ENCODE measurements at places on chromosomes 4 and X. TPM values are rescaled to one million over a fixed set of nuclear protein-coding genes. Genes with fewer than 3 reads are reported as not detected.

DNA sequence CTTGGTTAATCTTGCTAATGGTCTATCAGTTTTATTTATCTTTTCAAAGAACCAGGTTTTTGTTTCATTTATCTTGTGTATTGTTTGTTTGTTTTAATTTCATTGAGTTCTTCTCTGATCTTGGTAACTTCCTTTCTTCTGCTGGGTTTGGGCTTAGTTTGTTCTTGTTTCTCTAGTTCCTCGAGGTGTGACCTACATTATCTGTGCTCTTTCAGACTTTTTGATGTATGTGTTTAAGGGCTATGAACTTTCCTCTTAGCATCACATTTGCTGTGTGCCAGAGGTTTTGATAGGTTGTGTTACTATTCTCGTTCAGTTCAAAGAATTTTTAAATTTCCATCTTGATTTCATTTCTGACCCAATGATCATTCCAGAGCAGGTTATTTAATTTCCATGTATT, 365.4 kb upstream of the GATB start:
- DNase-seq = no peak

DNA sequence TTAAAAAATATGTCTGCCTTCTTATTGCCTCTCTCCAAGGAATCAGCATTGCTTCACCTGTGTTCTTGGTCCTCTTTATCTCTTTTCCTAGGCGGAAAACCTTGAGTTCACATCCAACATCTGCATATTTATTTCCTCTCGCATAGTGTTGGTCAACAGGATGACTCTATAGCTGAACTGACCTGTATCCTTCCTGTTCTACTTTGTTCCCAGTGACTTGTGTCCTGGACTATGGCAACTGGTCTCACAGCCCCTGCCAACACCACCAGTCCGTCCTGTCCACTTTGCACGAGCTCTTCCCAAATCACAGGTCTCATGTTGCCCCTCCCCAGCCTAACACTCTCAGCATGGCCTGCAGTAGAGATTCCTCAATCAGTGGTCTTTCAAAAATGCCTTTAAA, 2.0 kb downstream of the DIPK2B start:
- no peak for DNase-seq

DNA sequence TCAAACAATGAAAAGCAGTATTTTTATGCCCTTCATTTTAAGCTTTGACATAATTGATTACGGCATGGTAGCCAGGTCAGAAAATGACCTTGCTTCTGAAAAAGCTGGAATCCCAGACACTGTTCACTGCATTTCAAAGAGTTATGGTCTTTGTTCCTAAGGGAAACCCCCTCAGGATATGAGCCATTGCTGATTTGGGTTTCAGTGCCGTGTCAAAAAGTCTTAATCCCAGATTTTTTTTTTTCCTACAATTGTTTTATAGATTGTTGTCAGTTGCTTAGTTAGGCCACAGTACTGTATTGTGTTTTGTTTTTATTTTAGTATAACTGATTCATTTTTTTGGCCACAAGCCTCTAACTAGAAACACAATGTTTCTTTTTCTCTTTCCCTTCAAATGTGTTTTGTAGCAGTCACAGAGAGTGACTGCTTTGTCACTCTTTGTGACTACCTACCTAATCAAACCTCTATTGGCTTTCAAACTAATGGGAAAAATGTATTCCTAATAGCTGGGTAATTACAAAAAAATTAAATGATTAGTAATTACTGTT, 10.3 kb downstream of the WDR44 start:
- no peak for DNase-seq

DNA sequence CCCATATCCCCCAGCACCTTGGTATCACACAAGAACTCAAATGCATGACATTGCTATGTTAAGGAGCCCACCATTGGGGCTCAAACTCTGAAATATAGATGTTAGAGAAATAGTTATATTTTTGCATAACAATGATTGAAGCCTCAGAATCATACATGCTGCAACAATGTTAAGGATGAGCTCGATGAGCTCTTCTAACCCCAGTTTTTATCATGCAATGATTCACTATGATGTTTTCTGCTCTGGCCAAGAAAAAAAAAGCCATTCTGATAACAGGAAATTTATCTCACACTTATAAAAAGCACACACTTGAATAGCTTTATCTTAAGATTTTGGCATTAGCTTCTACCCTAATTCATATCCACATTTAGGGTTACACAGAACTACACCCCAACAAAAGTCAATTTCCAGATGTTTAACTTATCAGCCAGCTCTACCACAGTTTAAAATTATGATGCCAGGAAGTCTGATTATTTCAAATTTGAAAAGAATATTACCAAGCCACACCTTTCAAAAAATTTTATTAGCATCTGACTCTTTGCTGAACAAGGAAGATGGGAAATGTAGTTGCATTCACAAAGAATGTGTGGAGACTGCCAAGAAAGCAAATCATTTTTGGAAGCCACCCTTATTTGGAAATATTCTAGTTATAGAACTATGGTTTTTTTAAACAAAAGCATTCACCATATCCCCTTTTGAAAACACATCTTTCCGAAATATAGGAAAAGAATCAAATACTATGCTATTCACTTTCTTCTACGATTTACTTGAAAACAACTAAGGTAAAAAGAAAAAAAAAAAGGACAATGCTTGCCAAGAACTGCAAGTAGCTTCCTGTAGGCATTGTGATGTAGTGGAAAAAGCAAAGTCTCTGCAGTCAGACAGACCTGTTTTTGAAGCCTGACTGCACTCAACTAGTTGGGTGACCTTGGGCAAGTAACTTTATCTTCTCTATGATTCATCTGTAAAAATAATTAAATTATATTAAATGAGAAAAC, 100.8 kb upstream of the PLS3 start:
- DNase-seq = no peak

DNA sequence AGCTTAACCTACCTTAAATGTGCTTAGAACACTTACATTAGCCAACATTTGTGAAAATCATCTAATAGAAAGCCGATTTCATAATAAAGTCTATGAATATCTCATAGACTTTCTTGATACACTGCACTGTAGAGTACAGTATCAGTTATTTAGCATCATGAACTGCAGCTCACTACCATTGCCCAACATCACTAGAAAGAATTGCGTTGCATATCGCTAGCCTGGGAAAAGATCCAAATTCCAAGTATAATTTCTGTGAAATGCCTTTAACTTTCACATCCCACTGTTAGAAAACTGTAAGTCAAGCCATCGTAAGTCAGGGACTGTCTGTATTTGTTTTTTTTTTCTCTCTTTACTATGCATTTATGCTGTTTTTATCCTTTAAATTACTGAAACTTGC, 918.6 kb upstream of the PABPC4L start:
- no peak for DNase-seq

ALPK1 gene
- 9.7 TPM for total RNA-seq

GRCh38 chrX:21907260-21907659, 33.2 kb upstream of the SMS start:
- DNase-seq = no peak

- no peak for DNase-seq
These were observed 26.3 kb downstream of the POLA1 start for GRCh38 chrX:24720036-24720435.

DNA sequence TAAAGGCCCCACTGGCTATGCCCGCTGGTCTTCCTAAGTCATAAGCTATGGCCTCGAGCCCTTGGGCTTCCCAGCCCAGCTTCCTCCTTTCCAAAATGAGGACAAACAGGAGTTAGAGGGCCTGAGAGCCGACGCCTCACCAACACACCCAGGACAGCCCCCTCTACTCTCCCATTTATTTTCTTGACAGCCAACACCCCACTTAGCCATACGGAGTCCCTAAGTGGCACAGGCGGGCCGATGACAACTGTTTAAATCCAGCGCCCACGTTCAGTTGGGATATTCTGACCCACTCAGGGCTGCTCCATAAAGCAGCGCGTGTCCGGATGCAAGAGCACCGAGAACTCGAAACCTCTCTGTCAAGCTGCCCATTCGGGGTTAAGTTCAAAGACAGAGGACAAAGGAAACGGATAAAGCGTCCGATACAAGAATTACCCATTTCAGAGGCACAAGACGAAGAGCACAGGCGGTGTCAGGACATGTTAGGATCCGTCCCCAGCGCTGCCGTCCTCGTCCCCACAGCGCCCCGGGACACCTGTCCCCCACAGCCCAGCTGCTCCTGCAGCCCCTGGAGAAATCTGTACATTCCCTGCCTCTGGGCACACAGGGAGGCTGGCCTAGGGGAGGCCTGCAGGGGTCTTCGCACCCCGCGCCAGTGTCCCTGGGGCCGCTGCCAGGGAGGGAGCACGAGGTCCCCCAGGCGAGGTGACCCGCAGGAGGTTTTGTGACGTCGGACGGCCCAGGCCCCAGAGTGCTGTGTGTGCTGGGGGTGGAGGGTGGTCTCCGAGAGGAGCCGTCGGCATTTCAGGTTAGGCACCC, 1.2 kb downstream of the PRKX start:
- DNase-seq = no peak

DNA sequence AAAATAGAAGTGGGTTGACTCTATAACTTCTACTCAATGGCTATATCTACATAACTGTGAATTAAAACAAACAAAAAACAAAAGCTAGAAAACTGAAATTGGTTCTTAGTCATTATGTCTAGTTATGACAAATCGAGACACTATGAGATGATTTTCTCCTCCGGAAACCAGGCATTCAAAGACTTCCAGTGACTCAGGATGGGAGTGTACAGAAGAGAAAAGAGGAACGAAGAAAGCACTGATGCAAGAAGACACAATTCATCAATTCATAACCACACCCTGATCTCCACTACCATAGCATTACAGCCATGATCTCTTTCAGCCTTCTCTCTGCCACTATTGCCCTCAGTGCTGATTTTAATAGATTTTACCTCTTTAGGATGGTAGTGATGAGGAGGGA, 253.6 kb downstream of the CBLL2 start:
- no peak for DNase-seq

- DNase-seq = peak; percentile 7
These were observed 55.5 kb upstream of the FBXW7 start for GRCh38 chr4:152591396-152591795.

DNA sequence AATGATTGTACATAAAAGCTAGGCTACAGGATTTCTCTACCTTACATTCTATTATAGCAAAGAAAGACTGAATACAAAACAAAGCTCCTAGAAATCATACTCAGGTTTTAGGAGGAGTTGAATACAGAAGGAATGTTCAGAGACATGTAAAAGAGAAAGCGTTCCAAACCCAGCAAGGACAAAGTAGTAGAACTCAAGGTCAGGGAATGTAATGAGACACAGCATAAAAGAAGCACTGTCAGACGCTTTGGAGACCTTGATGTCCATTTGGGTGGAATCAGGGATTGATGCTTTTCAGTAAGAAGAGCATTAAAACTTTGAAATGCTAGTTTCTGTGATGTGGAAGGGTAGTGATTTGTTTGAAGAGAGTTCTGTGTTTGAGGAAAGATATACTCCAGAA, 303.6 kb downstream of the PCDH7 start:
- no peak for DNase-seq

SSX7 gene
- total RNA-seq = not detected

DUSP21 gene
- not detected for total RNA-seq

DNA sequence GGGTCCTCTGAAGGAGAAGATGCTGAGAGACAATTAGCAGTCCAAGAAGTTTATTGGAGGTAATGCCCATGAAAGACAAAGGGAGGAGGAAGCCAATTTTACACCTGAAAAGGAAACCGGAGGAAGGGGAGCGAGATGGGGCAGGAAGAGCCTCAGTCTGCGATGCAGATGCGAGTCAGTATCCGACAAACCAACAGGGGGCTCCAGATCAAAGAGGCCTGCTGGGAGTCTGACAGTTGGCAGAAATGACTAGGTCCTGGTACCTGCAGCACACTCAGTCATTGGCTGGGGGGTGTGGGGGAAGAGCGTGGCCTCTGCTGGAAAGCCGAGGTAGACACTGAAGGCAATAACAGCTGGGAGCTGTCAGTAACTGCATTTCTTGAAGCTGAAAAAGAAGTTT, 231.1 kb upstream of the CENPE start:
- DNase-seq = no peak

DNA sequence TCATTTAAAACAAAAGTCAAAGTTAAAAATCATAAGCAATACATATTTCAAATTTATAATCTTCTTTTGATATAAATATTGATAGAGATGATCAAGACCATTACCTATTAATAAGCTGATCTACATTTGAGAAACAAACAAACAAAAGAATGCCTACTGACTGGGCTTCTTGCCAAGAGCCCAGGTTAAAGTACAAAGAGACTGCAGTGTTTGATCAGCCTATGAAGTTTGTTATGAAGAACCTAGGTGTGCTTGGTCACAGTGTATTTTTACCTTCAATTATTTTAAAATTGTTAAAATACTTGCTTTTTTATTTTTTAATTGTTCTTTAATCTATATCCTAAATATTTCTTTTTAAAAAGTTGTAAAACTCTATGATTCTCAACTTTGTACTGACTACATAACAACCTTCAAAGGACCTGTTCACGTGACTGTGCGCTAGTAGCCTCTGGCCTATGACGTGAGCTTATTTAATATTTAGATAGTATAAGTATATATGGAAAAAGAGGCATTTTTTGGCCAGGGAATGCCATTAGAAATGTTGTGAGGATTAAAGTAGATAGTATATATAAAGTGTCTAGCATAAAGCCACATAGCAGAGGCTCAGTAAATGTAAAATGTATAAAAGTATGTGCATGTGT, 11.4 kb upstream of the SLC39A8 start:
- DNase-seq = no peak

GRCh38 chrX:110086162-110086915, 83.4 kb downstream of the TMEM164 start:
- no peak for DNase-seq

DNA sequence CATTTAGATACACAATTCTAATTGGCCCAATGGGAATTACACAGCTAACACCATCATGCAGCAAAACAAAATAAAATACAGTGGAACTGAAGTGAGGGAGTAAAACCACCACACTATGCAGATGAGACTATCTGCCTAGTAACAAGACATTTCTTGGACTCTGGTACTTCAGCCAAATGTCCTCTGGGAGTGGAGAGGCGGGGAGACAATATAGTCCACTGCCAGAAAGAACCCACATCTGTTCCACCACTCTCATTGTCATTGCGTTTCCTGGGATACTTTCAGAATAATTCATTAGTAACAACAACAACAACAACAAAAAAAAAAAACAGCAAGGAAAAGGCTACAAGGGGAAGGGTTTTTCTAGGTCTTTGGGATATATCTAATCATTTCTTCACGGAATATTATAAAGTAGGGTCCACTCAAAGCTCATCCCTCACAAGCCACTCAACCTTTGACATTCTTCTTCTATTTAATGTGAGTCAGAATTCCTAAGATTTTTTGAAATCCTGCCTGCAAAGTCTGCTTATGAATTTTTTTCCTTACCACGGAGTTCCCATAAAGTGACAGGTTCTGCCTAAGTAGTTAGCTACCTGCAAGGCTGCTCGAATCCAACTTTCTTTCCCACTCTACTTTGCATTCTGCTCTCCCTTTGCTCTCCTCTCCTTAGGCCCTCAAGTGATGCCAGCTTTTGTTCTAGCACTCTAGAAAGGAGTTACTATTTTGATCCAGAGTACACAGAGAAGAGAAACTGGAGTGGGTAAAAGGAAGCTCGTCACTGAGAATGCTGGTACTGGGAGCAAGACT, 254.6 kb downstream of the CHIC1 start:
- no peak for DNase-seq

C4orf46 gene
- total RNA-seq = 16.2 TPM

DNA sequence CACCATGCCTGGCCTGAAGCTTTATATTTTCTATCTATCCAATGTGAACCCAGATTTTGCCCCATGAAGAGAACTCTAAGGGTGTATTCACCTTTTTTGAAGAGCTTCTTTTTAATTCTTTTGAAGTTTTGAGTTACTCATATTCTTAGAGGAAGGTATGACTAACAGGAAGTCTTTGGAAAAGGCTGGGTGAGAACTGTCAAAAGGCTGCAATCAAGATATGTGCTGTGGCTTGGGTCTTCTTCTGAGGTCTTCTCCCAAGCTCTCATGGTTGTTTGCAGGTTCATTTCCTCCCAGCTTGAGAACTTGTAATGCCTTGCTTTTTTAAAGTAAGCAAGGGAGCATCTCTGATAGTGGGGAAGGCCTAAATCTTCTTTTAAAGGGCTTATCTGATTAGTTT, 3.1 kb upstream of the C4orf17 start:
- DNase-seq = peak; percentile 50
